ENCODE measurements at places on chromosomes 16 and 17.

GRCh38 chr17:64572682-64573154, 65.9 kb downstream of the CEP95 start:
- peak; percentile 16 for DNase-seq

GRCh38 chr17:6322316-6322715, 112.6 kb downstream of the AIPL1 start:
- no peak for DNase-seq

GRCh38 chr17:72843591-72843990, 248.9 kb downstream of the SLC39A11 start:
- no peak for DNase-seq

DNA sequence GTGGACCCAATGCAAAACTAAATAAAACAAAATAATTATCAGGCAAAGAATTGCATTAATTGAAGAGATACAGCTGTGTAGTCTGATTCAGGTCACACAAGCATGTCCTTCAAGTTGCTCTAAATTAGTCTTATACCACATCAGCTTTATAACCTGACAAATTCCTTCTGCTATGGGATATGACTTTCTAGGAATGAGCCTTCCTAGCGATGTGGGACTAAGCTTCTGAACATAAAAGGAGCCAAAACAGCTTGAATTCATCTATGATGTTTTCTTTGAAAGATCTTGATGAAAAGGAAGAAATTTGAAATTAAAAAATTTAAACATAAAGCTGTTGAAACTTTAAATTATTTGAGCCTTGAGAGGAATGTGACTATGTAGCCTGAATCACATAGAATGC, 1409.1 kb downstream of the CDH11 start:
- no peak for DNase-seq

- peak; percentile 65 for DNase-seq
These were observed 65.8 kb upstream of the RPH3AL start for GRCh38 chr17:418421-418751.

DNA sequence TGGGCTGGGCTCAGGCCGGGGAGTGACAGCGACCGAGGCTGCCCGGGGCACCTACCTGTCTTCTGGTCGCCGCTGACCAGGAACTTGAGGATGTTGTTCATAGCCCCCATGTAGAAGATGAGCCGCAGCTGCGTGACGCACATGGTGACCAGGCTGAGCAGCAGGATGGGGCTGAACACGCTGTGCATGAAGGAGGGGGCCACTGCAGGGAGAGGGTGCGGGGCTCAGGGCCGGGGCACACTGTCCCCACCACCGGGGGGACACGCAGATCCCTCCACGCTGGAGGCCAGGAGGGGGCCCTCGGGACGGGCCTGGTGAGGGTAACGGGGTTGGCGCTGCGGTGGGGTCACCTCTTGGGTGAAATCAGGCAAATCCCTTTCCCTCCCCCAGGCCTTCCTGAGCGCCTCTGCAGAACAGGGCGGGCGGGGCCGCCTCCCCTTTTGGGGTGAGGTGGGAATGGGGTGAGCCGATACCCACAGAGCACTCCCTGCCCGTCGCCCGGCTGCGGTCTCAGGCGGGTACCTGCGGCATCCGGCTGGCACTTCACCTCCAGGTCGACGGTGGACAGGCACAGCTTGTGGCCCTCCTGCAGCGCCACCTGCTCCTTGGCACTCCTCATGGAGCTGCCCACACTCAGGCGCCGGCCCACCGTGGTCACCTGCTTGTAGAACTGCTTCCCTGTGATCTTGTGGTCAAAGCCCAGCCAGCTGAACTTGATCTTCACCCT, 28.3 kb upstream of the PITPNA start:
- no peak for DNase-seq

- no peak for DNase-seq
These were observed 51.7 kb downstream of the NXN start for GRCh38 chr17:927611-928461.

- no peak for DNase-seq
These were observed 19.7 kb downstream of the LRRC36 start for GRCh38 chr16:67346341-67346740.

- no peak for DNase-seq
These were observed 167.3 kb upstream of the ZNF267 start for GRCh38 chr16:31706318-31706717.

GRCh38 chr16:81665588-81665987, 113.5 kb upstream of the PLCG2 start:
- DNase-seq, result no peak

DNA sequence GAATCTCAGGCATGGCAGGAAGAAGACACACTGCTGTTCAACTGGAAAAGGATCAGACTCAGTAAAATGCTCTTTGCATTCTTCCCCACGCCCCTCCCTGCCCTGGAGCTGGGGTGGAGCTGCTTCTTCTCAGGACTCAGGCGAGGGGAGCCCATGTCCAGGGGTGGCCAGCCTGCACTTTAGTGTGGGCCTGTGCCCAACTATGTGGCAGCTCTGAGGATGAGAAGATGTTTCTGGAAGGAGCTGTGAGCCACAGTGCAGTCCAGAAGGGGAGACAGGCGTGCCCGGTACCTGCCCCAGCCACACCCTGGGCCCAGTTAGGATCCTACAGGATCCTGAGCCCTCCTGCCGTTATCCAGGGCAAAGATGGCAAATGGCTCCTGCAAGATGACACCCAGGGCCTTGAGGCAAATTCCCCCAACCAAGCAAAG, 120.3 kb downstream of the ANKRD11 start:
- DNase-seq, result no peak

DNA sequence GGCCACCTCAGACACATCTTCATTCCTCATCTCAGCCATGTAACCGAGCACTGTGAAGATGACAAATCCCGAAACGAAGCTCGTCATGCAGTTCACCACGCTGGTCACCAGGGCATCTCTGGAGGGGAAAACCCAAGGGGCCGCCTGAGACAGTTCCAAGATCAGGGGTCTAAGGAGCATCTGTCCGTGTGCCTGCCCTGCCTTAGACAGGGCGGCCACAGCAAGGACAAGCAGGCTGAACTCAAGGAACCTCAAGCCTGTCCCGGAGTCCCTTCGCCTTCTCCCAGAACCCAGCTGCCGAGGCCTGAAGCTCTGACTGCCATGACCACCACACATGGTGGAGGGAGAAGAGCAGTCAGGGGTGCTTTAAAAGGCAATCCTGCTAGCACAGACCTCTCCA, 22.7 kb downstream of the SLC6A4 start:
- DNase-seq, result no peak

DNA sequence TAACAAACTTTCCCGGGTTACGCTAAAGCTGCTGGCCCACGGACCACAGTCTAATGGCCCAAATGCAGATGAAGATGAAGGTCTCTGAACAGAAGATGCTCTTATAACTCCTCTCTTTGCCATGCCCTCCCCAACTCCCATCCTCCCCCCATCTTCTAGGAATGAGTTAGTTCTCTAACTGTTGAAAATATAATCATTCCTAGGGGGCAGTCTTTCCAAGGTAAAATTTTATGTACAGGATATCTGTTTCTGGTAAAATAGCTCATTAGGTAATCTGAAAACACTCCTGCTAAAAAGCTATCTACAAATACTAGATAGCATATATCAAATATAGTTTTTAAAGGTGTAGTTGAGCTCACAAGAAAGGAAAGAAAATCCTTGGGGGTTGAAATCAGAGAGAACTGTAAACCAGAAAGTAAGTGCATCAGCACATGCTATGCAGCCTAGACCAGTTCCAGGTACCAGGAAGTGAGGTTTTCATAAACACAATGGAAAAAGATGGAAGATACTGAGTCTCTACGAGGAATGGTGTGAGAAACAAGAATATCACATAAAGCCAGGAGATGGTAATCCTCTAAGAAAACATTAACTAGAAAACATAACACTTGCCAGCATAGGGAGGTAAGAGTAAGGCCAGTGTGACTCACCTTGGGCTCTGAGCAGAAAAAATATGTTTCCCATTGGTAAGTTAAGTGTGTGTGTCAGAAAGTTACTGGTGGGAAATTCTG, 38.1 kb downstream of the CMC2 start:
- no peak for DNase-seq

DNA sequence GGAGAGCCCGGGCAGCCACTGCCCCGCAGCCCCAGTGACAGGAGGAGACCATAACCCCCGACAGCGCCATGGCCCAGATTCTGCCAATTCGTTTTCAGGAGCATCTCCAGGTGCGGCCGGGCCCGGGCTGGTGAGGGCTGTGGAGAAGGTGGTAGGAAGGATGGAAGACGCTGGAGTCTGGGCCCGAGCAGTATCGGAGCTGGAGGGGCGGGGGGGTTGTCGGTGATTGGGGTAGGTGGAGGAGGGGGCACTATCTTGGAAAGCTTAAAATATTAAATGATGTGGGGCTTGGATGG, 317 bp downstream of the CLTC start:
- no peak for DNase-seq

DNA sequence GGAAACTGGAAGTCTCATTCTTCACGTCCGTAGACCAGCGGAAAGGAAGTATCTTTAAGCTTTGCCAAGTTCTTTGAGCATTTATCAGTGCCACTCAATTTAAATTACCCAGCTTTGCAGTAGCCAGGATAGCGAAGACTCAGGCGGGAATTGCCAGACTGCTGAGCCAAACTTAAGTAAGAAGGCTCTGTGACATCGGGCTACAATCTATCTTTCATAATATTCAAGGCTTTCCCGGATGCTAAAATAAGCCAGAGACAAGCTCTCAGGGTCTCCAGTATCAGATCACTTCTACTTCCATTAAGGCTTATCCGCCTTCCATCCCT, 436 bp upstream of the BRIP1 start:
- no peak for DNase-seq

DNA sequence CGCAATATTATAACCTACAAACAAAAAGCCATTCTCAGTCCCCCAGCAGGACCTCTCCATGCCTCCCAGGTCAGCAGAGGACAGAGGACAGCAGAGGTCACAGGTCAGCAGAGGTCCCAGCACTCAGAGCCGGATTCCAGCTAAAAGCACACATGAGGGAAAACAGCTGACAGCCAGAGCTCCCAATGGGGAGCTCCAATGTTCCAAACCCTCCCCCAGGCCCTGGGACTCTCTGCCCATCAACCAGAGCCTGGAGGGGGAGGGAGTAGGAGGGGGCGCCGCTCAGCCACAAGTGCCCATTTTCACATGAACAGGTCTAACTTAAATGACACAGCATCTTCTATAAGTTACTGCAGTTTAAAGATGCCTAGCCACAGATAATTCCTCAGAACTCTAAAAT, 77.5 kb downstream of the ANKRD11 start:
- no peak for DNase-seq

- peak; percentile 77 for DNase-seq
These were observed 1.1 kb upstream of the SLC43A2 start for GRCh38 chr17:1629504-1630310.

- no peak for DNase-seq
These were observed 36.8 kb downstream of the ERCC4 start for GRCh38 chr16:13956635-13957196.

- no peak for DNase-seq
These were observed 124.7 kb upstream of the NOG start for GRCh38 chr17:56468840-56469239.

DNA sequence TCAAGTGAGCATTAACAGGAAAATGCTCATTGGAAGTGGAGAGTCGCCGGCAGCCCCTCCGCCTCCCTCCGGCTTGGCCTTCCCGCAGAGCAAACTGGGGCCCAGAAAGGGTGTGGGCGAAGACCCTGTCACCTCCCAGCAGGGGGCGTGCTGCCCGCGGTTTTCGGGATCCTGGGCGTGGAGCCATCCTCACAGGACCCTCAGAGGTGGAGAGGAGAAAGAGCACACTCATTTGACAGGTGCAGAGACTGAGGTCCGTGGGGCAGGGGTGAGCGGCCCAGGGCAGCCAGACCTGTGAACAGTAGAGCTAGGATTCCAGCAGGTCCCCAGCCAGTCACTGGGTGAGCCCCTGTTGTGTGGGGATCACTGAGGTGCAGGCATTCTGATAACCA, 1002.9 kb downstream of the KCNJ18 start:
- DNase-seq, result no peak

DNA sequence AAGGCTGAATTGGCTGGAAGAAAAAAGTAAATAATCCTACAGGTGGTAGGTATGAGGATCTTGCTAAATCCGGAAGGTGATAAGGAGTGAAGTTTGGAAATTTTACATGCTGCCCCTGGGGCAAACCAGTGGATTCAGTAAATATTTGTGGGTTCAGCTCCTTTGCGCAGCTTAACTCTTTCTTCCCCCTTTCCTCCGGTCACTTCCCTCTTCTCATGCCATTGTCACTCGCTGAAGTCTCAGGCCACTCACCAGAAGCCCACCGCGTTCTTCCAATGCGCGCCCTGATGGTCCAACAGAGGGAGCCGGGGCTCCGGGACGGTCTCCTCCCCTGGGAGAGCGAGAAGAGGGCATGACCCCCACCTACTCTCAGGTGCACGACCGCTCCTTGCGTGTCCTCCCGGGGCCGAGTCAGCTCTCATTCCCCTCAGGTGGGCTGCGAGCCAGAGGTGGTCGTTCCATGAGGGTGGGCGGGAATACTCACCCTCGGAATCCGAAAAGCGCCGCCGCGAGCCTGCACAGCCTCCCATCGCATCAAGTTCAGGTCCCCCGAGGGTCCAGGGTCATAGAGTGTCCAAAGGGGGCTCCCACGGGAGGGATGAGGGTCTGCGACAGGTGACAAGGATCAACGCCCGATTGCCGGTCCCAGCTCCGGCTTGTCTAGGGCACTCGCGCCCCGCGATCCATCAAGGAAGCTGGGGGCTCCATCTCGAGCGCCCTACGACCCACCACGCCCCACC, 474 bp downstream of the CLN3 start:
- DNase-seq, result peak; percentile 19

- DNase-seq, result no peak
These were observed 603 bp downstream of the RGS11 start for GRCh38 chr16:275041-275641.

DNA sequence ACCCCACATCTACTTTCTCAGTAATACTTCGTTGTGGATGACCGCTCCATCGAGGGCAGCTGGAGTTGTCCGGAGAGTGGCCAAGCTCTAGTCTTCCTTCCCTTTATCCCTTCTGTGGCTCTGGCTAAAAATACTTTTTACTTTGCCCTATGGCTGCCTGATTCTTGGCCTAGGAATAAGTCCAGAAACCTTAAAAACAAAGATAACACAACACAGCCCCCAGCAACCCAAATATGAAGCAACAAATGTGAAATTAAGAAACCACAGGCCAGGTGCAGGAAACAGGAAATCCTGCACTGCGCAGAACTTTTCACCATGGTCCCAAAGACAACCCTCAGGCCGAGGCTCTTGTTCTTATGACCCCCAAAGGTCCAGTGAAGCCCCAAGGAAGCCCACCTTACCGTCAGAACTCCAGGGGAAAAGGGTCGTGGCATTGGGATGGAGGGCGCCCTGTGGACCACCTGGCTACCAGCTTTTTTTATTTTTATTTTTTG, 26.0 kb downstream of the TK2 start:
- DNase-seq, result peak; percentile 64

- no peak for DNase-seq
These were observed 3.8 kb downstream of the FAM83G start for GRCh38 chr17:19000531-19001325.

- DNase-seq, result no peak
These were observed 276 bp downstream of the CYGB start for GRCh38 chr17:76537288-76537577.

- DNase-seq, result no peak
These were observed 11.0 kb downstream of the SLC6A4 start for GRCh38 chr17:30224419-30224960.

- no peak for DNase-seq
These were observed 137.6 kb upstream of the RCVRN start for GRCh38 chr17:10042589-10043244.
